ENCODE measurements at places on chromosomes 13 and 19. TPM values are rescaled to one million over a fixed set of nuclear protein-coding genes. Genes with fewer than 3 reads are reported as not detected.

Gene METTL21C
- not detected for total RNA-seq

Gene TEX29
- not detected for total RNA-seq

Gene DLEU7
- total RNA-seq: 0.54 TPM

Gene CEACAM7
- not detected for total RNA-seq

Gene FGF22
- under 0.01 TPM for total RNA-seq

Gene ZNF296
- 1.3 TPM for total RNA-seq

Gene GGN
- total RNA-seq: under 0.01 TPM

Gene CEACAM21
- 11.3 TPM for total RNA-seq

Gene ZNF534
- total RNA-seq: under 0.01 TPM

Gene IL4I1
- 0.81 TPM for total RNA-seq

Gene TSSK6
- 5.4 TPM for total RNA-seq

Gene TMEM255B
- total RNA-seq: 0.54 TPM

Gene ZNF536
- under 0.01 TPM for total RNA-seq

Gene SIGLEC5
- total RNA-seq: 2.2 TPM

Gene ZNF565
- 3.2 TPM for total RNA-seq

Gene ADAT3
- 4.0 TPM for total RNA-seq

Gene CPB2
- total RNA-seq: not detected

Gene ARHGAP45
- 217 TPM for total RNA-seq

Gene ELSPBP1
- total RNA-seq: not detected
